Iris pigment epithelial cell (primary cell): ENCODE measurements at places on chromosomes 7 and 10.
A peak's percentile ranks its signal among the peaks of the same experiment; 100 is the strongest.

GRCh38 chr10:49409755-49410154 lies 13.9 kb upstream of the DRGX start:
- DNase-seq, result no peak

GRCh38 chr10:28620251-28620650 lies 57.1 kb upstream of the BAMBI start:
- no peak for DNase-seq

DNA sequence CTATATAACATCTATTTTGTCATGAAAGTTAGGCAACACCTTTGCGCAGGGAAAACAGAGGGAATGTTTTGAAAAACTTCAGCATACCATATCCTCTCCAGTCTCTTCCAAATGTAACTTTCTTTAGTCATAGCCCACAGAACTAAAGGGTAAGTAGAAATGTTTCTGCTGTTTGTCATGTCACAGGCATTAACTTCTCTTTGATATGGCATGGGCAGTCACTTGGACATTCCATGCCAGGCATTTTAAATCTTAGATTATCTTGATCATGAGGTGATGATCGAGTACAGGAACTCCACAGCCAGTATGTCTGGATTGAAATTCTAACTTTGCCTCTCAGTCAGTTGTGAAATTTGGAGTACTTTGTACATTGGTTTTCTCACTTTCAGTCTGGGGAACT lies 27.5 kb upstream of the ETV1 start:
- DNase-seq, result peak; percentile 5

GRCh38 chr10:111034598-111035310 lies 42.1 kb upstream of the ADRA2A start:
- peak; percentile 44 for DNase-seq

- no peak for DNase-seq
Measured at GRCh38 chr10:32971536-32972091, 13.6 kb upstream of the ITGB1 start.

GRCh38 chr10:6610647-6611046 lies 30.6 kb upstream of the PRKCQ start:
- DNase-seq, result no peak

DNA sequence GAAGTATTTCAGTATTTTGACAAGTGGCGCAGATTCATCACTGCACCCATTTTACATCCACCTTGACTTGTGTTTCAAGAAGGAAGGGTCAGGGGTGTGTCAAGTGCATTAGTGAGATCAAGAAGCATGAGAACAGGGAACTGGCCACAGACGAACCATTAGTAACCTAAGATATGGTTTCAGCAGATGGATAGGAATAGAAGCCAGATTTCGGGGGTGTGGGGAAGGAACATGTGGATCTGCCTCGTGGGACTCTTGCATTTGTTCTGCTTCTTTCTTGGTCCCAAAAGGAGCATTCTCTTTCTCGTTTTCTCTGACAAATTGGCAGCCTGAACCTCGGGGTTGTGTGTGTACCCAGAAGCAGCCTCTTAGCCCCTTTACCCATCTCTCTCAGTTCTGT lies 9.6 kb downstream of the DENND2A start:
- no peak for DNase-seq

- no peak for DNase-seq
Measured at GRCh38 chr7:80618096-80618495, 20.3 kb upstream of the CD36 start.

DNA sequence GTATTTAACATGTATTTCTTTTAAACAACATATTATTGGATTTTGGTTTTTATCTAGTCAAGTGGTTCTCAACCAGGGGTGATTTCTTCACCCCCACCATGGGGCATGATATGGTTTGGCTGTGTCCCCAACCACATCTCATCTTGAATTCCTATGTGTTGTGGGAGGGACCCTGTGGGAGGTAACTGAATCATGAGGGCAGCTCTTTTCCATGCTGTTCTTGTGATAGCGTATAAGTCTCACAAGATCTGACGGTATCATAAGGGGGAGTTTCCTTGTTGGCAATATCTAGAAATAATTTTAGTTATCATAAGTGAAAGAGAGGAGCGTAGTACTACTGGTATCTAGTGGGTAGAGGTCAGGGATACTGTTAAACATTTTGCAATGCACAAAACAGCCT lies 37.6 kb downstream of the TMEM168 start:
- no peak for DNase-seq

GRCh38 chr7:117963264-117964197 lies 90.3 kb upstream of the CTTNBP2 start:
- DNase-seq, result no peak
